ENCODE measurements at places on chromosomes 7 and 10. TPM values are rescaled to one million over a fixed set of nuclear protein-coding genes. Genes with fewer than 3 reads are reported as not detected.

NUTM2A gene
- 0.51 TPM for total RNA-seq

DNA sequence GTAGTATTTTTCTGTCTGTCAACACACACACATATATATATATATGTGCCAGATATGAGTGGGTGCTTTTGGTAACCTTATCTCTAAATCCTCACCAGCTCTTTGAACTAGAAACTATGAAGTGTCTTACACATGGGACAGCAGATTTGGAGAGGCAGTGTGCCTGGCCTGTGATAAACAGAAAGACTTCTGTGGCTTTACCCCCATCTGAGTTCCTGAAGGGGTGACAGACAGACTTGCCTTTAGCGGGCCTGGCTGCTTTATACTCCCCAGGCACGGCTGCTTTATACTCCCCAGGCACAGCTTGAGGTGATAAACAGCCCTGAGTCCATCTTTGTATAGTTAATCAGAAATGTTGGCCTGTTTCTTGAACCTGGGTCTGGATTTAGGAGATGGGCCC lies 5.6 kb downstream of the BAG3 start:
- H3K27ac ChIP-seq = peak overlapping the region; percentile 72
- no peak overlapping the region for H3K4me3 ChIP-seq
- H3K4me1 ChIP-seq = peaks cover 45% of the 10 kb centered on the region

DNA sequence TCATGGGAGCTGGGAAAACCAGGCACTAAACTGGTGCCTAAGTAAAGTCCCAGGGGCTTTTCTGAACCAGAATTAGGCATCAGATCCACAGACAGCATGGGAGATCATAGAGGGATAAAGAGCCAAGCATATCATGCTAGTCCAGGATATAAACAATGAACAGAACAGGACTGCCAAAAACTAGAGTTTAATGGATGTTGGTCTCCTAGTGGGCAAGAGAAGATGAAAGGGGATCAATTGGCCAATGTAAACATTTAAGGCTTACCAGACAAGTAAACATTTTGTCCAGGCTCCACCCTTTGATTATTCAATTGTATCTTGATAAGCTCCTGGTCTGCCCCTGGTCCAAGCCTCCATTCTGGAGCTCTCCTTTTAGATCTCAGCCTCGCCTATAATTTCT lies 18.9 kb downstream of the MACC1 start:
- no peaks in the 10 kb centered on the region for H3K27me3 ChIP-seq
- no peak overlapping the region for H3K4me3 ChIP-seq
- H3K27ac ChIP-seq = no peak overlapping the region
- no peaks in the 10 kb centered on the region for H3K36me3 ChIP-seq

- no peak for DNase-seq
- H3K4me1 ChIP-seq = no peaks in the 10 kb centered on the region
- no peak overlapping the region for H3K27ac ChIP-seq
- H3K36me3 ChIP-seq = no peaks in the 10 kb centered on the region
- peaks cover 17% of the 10 kb centered on the region for H3K27me3 ChIP-seq
These were observed 470.8 kb upstream of the ZMIZ1 start for GRCh38 chr10:78597796-78598555.

DNA sequence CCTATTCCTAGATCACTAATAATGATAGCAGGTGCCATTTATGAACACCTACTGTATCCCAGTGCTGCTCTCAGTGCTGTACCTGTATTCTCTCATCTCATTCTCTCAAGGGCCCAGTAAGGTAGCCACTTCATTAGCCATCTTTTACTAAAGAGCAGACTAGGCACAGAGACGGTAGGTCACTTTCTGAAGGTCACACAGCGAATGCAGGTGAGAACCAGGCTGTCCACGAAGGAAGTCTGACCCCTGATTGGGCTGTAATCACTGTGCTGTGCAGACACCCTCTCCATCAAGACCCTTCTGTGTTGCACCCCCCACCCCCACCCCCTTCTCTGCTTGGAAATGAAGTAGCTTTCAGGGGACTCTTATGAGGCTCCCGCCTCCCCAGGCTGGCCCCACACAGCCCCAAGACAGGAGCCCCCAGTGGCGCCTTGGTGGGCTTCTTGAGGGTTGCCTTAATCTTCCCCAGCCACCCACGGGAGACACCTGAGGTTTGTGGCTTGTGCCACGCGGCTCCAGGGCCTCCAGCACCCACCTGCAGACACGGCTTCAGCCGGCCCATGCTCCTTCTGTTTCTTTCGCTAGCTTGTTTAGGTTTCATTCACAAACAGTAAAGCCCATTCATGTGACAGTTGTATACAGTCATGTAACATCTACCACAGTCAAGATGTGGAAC lies 81.7 kb upstream of the FAM20C start:
- H3K27ac ChIP-seq = no peak overlapping the region
- no peak for DNase-seq
- peaks cover 3% of the 10 kb centered on the region for H3K4me1 ChIP-seq
- no peak overlapping the region for H3K4me3 ChIP-seq
- peaks cover 3% of the 10 kb centered on the region for H3K27me3 ChIP-seq

- H3K27me3 ChIP-seq = no peaks in the 10 kb centered on the region
- no peaks in the 10 kb centered on the region for H3K36me3 ChIP-seq
- H3K4me1 ChIP-seq = no peaks in the 10 kb centered on the region
- no peak for DNase-seq
- no peak overlapping the region for H3K4me3 ChIP-seq
These were observed 285.9 kb downstream of the LRMDA start for GRCh38 chr10:75717126-75717916.

GRCh38 chr10:83984256-83984640 lies 155.1 kb upstream of the GHITM start:
- no peaks in the 10 kb centered on the region for H3K36me3 ChIP-seq
- no peaks in the 10 kb centered on the region for H3K4me1 ChIP-seq
- H3K4me3 ChIP-seq = no peak overlapping the region
- DNase-seq = no peak
- no peaks in the 10 kb centered on the region for H3K27me3 ChIP-seq

- H3K4me3 ChIP-seq = no peak overlapping the region
- no peaks in the 10 kb centered on the region for H3K27me3 ChIP-seq
- peaks cover 22% of the 10 kb centered on the region for H3K4me1 ChIP-seq
- no peak for DNase-seq
- H3K27ac ChIP-seq = peak overlapping the region; percentile 35
- no peaks in the 10 kb centered on the region for H3K36me3 ChIP-seq
These were observed 178.4 kb downstream of the ARHGAP12 start for GRCh38 chr10:31749981-31750840.

Measured in fibroblast of lung (primary cell).